Hippocampal formation (tissue), 2 donors: ENCODE measurements at places on chromosomes 5 and 9.
A peak's percentile ranks its signal among the peaks of the same experiment; 100 is the strongest.

- no peak for DNase-seq
These were observed 145.6 kb downstream of the CNTLN start for GRCh38 chr9:17280350-17281012.

DNA sequence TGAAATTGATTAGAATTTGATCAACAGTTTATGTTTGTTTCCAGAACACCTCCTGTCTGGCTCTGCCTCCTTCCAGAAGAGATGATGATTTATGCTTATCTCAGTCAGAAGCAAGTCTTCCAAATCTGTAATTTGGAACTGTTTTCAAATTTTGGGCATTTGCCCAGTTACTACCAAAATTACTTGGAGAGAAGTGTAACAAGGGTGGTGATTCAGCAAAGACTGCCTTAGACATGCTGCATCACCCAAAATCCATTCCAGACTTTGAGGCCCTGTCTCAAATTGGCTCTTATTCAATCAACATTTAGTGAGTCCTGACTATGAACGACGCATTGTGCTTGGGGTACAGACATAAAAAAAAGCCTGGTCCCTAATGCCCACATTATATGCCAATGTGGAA, 89.4 kb downstream of the SH3TC2 start:
- no peak for DNase-seq

GRCh38 chr5:93894601-93895354, 153.4 kb upstream of the POU5F2 start:
- peak; percentile 35 for DNase-seq

GRCh38 chr9:113857875-113858274, 18.2 kb upstream of the ZNF618 start:
- peak; percentile 11 for DNase-seq

- DNase-seq: no peak
These were observed 38.7 kb upstream of the SYNPO start for GRCh38 chr5:150601491-150602345.

DNA sequence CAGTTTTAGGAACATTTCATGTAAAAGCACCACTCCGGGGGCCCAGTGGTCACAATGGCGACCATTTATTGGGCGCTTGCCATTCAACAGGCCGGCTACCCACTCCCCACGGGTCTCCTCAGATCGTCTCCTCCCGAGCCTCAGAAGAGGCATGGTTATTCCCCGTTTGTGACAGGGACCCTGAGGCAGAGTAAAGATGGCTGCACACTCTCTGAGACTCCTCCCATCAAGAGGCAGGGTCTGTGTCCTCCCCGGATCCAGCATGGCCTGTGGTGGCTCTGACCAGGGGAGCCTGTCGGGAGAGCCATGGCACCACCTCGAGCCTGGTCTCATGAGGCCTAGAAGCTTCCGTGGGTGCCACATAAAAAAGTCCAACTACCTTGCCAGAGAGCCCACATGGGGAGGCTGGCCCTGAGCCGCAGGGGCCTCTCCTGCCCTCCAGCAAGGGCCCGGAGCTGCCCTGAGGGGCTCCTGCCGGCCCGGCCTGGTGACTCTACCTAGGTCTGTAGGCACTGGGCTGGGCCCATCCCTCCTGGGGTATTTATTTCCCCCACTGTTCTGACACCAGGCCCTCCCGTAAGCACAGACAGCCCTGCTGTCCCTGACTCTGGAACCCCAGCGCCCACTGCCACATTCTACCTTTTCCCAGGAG, 90.8 kb downstream of the VAV2 start:
- no peak for DNase-seq

DNA sequence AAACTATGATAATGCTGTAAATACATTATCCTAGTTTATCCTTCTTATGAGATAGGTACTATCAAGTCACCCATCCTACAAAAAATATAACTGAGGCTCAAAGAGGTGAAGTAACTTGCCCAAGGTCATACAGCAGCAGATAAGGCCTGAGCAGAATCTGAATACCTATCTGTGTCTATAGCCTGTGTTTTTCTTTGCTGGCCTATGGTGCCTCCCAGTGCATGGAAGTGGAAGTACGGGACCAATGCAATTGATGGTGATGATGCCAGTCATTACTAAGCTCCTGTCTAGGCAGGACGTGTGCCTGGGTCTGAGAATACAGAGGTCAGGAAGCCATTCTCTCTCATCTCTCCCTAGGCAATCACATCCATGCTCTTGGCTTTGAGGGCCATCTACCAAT, 67.8 kb downstream of the FAT2 start:
- DNase-seq: no peak

GRCh38 chr5:42950116-42950455, 90.0 kb downstream of the ANXA2R start:
- DNase-seq: no peak

- no peak for DNase-seq
These were observed 584 bp downstream of the USP20 start for GRCh38 chr9:129835860-129836223.

GRCh38 chr9:134209731-134210311, 45.5 kb upstream of the RNU6ATAC start:
- no peak for DNase-seq

- no peak for DNase-seq
These were observed 478.6 kb downstream of the CCDC171 start for GRCh38 chr9:16031486-16031885.

DNA sequence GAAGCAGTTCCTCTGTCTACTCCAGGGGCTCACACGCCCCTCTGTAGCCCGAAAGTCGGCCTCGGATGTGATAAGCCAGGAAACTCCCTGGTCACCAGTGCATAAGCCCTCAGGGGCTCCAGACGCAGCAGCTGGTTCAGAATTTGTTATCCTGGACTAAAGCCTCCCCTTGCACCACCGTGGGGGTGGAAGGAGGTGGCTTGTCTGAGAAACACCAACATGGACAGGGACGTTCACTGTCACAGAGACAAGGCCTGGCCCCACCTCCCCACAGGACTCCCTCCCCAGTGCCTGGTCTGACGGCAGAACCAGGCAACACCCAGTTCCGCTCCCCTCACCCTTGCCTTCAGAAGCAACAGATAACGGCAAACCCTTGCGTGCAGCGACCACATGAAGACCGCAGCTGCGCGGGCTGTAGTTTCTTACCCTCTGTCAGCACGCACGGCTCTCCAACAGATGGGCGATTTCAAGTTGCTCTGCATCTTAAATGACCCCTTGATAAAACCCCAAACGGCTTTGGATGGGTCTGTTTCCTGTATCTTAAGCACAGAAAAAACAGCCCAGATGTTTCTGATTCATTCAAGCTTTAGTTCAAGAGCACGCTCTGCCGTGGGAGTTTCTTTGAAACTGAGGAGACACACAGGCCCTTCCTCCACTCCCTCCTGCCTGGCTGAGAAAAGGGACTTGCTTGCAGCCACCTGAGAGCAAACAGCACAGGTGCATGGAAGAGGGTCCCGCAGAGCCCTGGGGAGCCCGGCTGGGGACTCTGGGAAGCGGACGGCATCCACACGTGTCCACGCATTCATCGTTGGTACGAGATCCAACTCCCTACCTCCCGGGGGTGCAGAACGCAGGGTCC, 44.7 kb upstream of the NKD2 start:
- no peak for DNase-seq

DNA sequence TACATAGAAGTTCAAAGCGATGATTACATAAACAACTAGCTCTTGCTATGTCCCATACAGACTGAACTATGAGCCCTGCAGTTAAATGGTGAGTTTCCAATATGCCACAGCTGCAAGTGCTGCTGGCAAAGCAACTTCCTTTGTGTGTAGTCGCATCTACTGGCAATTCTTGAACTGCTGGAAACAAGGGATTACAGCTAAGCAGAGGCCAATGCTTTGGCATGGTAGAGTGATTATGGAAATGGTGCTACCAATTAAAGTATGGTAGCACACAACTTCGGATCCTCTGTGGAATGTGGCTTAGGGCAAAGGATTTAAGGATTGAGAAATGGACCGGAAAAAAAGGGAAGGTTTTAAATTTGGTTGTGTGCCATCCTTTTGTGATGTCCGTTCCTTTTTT, 856.6 kb downstream of the MAT2B start:
- no peak for DNase-seq

DNA sequence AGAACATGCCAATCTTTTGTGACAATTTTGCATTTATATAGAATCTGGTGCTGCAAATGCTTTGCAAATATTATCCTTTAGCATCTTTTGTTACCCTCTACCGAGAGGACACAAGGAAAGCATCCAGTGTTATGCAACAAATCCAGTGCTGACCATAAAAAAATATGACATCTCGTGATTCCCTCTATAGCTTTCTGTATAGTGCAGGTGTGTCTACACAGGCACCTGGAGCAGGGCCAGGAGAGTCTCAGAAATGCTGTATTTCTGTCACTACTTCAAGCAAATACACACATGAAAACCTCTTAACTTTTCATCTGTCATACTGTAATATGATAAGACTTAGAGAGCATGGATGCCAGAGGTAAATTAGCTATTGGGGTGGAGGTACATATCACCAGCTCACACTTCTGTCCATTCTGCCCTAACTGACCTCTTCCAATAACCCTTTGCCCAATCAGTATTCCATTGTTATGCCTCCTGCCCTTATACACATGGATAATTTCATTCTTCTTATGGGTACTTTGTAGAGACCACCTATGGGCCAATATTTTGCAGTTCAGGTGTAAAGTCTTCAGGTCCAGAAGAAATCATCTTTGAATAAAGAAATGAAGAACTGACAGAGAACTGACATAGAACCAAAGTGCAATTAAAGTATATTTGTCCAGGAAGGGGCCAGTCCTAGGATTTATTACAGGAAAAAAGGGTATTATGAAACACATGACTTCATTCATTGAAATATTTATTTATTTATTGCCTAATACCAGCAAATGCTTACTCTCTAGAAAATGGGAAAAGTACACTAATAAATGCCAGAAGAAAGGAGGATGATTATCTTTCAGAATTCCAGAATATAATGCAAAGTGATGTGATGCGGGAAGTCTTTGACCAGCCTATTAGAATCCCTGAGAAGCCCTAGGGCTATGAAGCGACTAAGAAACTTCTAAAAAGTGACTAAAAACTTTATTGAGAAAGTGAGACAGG, 106.5 kb downstream of the EPB41L4A start:
- no peak for DNase-seq

GRCh38 chr5:62969409-62970120, 390.9 kb downstream of the LRRC70 start:
- no peak for DNase-seq
